ENCODE measurements at places on chromosomes 3 and 15. TPM values are rescaled to one million over a fixed set of nuclear protein-coding genes. Genes with fewer than 3 reads are reported as not detected.

Gene ADCY5
- total RNA-seq = 133 TPM

Gene CELF6
- total RNA-seq = 1.2 TPM

Gene ACKR4
- 0.83 TPM for total RNA-seq

Gene SNX1
- total RNA-seq = 88.5 TPM

DNA sequence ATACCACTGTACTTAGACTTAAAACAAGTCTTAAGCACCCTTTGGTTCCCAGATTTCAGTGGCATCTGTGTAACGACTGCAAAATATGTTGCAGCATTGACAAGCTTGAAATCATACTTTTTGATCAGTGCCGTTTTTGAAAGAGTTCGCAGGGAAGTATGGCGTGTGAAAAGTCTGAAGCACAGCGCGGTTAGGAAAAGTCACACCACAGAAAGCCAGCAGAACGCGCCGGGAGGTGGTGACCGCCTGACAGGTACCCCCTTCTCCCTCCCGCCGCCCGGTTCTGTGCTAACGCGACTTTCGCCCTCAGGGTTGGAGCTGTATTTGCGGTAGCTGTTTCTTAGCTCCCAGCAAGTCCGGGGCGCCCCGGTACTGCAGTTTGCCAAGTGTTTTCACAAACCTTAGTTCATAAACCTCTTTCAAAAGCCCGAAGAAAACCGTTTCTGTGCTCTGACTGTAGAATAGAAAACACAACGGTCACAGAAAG, 481 bp upstream of the CRYBG3 start:
- no peaks in the 10 kb centered on the region for H3K36me3 ChIP-seq
- H3K4me3 ChIP-seq = peak overlapping the region; percentile 92
- no peaks in the 10 kb centered on the region for H3K27me3 ChIP-seq

DNA sequence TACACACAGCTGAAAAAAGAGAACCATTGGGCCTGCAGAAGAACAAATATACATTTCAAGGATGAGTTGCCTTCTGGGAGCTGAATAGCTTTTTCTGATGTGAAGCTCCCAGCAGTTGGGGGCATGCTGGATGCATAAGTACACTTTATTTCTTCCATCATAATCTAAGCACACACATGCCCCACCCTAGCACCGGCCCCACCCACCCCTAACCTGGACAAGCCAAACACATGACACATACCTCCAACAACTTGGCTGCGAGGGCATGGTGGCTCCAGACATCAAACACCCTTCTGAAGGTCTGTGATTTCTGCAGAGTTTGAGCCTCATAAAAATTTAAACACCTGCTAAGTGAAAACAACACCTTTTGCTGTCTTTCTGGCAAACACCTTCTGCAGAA, 307.2 kb upstream of the TRIM42 start:
- peak; percentile 88 for DNase-seq
- H3K36me3 ChIP-seq = no peaks in the 10 kb centered on the region
- H3K27me3 ChIP-seq = no peaks in the 10 kb centered on the region
- H3K27ac ChIP-seq = no peak overlapping the region
- H3K4me3 ChIP-seq = no peak overlapping the region

DNA sequence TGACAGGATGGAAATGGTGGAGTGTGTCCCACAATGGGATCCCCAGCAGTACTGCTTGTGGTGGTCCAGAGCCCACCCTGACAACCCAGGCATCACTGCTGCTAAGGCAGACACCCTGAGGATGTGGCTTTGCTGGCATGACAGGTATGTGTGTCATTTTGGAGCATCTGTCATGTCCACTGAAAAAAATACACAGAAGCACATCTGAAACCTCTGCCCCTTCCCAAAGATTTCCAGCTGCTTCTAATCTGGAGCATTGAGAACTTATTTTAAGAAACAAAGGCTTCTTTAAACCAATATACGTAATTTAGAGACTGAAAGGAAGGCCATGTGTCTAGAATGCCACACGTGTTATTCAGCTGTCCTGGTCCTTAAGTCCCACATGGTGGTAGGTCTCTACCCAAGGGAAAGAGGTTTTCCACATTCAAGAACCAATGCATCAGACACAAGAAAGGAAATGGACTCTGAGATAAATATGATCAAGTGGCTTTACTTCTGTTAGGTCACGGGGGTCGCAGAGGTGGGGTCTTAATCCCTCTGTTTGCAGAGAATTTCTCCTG, 88.3 kb downstream of the PDZRN3 start:
- no peak overlapping the region for H3K27ac ChIP-seq
- H3K4me1 ChIP-seq = peaks cover 84% of the 10 kb centered on the region
- no peaks in the 10 kb centered on the region for H3K36me3 ChIP-seq
- H3K4me3 ChIP-seq = no peak overlapping the region
- H3K27me3 ChIP-seq = no peaks in the 10 kb centered on the region
- DNase-seq = peak; percentile 39

Gene CYP11A1
- 1.7 TPM for total RNA-seq

DNA sequence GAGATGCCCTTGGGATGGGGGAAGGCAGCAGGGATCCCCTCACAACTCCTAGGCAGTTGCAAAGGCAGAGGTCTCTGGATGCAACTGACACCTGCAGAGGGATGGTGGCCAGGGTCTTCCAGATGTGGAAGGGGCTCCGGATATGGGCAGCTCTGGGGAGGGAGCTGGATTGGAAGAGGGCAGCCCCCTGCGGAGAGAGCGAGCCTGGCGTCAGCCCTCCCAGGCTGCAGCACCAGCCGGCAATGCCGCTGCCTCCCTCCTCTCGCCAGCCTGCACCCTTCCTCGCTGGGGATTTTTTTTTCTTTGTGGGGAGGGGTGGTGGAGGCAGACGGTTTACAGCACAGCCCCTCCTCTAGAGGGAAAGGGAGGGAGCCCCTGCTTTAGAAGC, 1.6 kb downstream of the INSYN1 start:
- H3K27me3 ChIP-seq = no peaks in the 10 kb centered on the region
- peaks cover 45% of the 10 kb centered on the region for H3K4me1 ChIP-seq
- no peak overlapping the region for H3K27ac ChIP-seq
- no peaks in the 10 kb centered on the region for H3K36me3 ChIP-seq
- H3K4me3 ChIP-seq = peak overlapping the region; percentile 84

GRCh38 chr3:152269831-152270734, 1.4 kb downstream of the MBNL1 start:
- no peaks in the 10 kb centered on the region for H3K36me3 ChIP-seq
- H3K27me3 ChIP-seq = no peaks in the 10 kb centered on the region
- peaks cover 44% of the 10 kb centered on the region for H3K4me1 ChIP-seq

GRCh38 chr3:77967621-77968020, 927.7 kb downstream of the ROBO2 start:
- H3K4me3 ChIP-seq = no peak overlapping the region
- DNase-seq = no peak
- H3K27me3 ChIP-seq = no peaks in the 10 kb centered on the region
- H3K4me1 ChIP-seq = no peaks in the 10 kb centered on the region
- H3K27ac ChIP-seq = no peak overlapping the region
